ENCODE measurements at places on chromosomes 4 and X.

DNA sequence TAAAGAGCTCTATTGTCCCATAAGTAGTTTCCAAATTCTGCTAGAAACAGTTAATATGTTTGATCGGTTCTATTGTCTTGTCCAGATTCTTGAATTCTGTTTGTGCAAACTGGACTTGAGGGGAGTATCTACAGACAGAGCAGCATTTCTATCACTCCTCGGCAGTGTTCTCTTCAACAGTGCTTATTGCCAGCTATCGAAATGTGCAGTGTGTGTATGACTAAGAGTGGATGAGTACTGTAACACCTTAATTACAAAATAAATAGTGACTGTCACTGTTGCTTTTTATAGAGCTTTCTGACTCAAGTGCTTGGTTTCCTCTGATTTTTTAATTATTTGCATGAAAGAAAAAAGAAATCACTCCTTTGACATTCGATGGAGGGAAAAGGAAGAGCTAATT lies 274.6 kb downstream of the RPA4 start:
- no peak for DNase-seq

DNA sequence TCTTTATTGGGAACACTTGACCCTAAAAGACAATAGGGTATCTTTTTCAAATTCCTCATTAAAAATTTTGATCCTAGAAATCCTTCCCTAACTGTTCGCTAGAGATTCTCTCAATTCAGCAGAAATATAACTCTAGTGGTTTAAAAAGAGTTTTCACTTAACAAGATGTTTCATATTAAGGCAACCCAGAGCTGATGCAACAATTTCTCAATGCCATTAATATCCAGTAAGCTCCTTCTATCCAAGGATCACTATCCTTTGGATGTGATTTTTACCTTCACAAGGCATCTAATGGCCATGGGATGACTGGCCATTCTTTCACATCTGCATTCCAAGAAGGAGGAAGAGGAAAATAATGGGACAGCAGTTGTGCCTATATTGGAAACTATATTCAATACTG lies 183.4 kb downstream of the ANKRD50 start:
- no peak for DNase-seq

DNA sequence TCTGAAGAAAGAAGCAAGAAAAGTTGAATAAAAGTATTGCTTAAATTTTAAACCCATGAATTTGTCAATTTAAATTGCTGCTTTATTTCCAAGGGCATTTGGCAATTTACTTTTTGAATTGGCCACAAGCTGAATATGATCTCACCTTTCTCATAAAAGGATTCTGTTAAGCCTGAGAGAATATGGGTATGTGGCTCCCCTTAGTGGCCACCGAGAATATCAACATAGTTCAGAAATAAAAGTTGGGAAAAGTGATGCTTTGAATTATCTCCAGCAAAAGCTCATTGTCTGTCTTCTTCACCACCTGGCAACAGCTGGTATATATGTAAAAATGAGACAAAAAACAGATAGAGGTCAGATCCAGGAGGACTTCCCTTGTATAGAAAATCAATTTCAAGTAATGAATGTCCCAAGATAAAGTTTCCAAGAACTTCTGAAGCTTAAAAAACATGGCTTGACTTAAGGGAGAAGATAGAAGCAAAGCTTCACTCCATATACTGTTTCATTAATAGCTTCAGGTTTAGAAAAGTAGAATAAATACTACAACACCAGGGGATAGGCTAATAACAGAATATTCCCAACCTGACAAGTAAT lies 290.7 kb upstream of the FAM241A start:
- no peak for DNase-seq

GRCh38 chrX:86014421-86014820 lies 32.9 kb downstream of the CHM start:
- DNase-seq = no peak

DNA sequence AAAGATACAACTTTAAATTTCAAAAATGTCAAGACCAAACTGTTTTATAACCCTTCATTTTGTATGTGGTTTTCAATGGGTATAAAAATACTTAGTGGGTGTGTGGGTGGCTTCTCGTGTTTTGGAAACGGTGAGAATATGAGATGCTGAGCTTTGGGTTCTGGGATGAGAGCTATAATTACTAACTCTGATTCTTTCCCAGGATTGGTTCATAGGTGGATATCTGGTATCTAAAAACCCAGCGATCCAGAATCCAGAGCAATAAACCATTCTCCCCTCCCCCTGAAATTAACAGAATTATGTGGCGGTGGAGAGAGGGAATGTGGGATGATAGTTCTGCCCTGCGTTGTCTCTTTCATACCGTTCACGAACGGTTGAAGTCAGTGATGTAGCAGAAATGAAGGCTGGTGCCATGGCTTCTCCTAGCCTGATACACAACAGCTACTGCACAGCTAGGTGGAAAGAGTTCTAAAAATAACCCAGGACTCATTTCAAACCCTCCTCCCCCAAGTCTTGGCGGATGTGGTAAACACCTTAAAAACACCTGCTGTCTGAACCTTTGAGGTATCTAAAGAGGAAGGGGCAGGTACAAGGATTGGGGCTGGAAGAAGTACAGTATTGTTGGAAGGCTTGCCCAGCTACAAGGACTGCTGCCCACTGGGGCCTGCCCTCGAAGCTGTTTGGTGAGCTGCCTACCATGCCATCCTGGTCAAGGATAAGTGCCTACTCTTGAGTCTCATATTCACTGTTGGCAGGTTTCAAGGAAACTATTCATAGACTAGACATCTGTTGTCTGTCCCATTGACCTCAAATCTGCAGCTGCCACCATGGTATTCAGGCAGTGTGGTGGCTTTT lies 44.5 kb downstream of the SEPTIN11 start:
- DNase-seq = no peak

- DNase-seq = no peak
These were observed 21.7 kb upstream of the CSN1S1 start for GRCh38 chr4:69909195-69909594.
